Activated T-helper 2 cell treated with anti-CD3 and anti-CD28 coated beads, Interferon-gamma antibody, Interleukin-2, Interleukin-4, amounts not matched to agents 10 μg/mL and 5 μg/mL and 100 μg/mL, durations not matched to agents 14 hours and 24 hours and 36 hours (primary cell): ENCODE measurements at places on chromosomes 2 and 18. TPM values are rescaled to one million over a fixed set of nuclear protein-coding genes. Genes with fewer than 3 reads are reported as not detected.

DNA sequence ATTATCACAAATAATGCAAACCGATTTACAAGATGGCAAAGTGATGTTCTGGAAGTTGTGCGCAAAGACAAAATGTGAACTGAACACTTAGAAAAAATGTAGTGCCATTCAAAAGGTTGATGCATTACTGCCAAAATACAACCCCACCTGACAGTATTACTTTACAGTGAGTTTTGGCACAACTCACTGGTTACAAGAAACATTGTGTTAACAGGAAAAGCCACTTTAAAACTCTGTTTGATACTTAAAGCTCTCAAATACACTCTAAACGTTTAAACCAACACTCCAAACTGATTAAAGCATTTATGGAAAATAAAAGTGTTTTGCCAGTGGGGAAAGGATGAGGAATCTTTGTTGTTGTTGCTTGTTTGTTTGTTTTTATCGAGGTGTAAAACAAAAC, 173.4 kb upstream of the SATB2 start:
- no peak for DNase-seq
- H3K4me1 ChIP-seq = no peaks in the 10 kb centered on the region
- no peaks in the 10 kb centered on the region for H3K36me3 ChIP-seq

DNA sequence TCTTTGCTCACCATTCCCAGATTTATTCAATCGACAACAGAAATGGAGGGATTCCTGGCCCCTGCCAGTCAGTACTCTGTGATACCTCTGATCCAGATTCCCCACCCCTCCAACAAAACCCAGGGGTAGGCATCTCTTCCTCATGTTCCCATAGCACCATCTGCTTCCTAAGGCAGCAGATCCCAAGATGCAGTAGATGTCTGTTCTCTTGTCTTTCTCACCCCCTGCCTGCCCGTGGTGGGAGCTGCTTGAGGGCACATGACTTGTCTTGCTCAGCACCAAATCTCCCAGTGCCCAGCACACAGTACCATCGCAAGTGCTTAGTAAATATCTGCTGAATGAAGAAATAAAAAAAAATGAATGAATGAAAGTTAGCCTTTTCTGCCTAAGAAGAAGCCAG, 98.2 kb downstream of the ZBTB7C start:
- peaks cover 6% of the 10 kb centered on the region for H3K27me3 ChIP-seq
- DNase-seq = no peak
- H3K4me3 ChIP-seq = no peak overlapping the region

DNA sequence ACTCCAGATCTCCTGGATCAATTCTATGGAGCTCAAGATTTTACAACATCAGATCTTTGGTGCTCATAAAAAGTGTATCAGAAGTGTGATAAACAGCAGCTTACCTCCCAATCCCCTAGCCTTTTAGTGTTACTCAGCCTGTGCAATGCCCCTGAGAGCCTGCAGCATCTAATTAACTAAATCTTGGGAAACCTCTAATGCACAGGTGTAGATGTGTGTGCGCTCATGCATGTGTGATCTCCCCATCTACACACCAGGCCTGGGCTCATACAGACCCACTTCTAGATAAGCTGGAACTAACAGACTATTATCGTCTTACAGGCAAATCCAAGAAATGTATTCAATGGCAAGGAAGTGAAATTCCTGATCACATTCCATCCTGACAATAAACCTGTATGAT, 7.5 kb downstream of the SUCLG1 start:
- H3K4me3 ChIP-seq = no peak overlapping the region
- no peaks in the 10 kb centered on the region for H3K27me3 ChIP-seq
- no peak for DNase-seq

GRCh38 chr2:98348066-98348561, 1.9 kb downstream of the CNGA3 start:
- no peaks in the 10 kb centered on the region for H3K36me3 ChIP-seq
- H3K4me1 ChIP-seq = peaks cover 3% of the 10 kb centered on the region
- no peak overlapping the region for H3K4me3 ChIP-seq
- no peak for DNase-seq
- H3K27me3 ChIP-seq = peaks cover 60% of the 10 kb centered on the region

- no peaks in the 10 kb centered on the region for H3K4me1 ChIP-seq
- H3K36me3 ChIP-seq = no peaks in the 10 kb centered on the region
- no peak for DNase-seq
These were observed 13.1 kb downstream of the DSG2 start for GRCh38 chr18:31511098-31511497.

- H3K27ac ChIP-seq = no peak overlapping the region
- H3K36me3 ChIP-seq = no peaks in the 10 kb centered on the region
- no peaks in the 10 kb centered on the region for H3K27me3 ChIP-seq
- DNase-seq = no peak
- no peak overlapping the region for H3K4me3 ChIP-seq
These were observed 370.8 kb downstream of the OSR1 start for GRCh38 chr2:18987592-18988073.

GRCh38 chr2:220521551-220521950, 894.1 kb downstream of the SLC4A3 start:
- DNase-seq = no peak
- H3K4me1 ChIP-seq = no peaks in the 10 kb centered on the region
- H3K4me3 ChIP-seq = no peak overlapping the region
- no peaks in the 10 kb centered on the region for H3K27me3 ChIP-seq
- no peaks in the 10 kb centered on the region for H3K36me3 ChIP-seq
- H3K27ac ChIP-seq = no peak overlapping the region

- H3K4me3 ChIP-seq = no peak overlapping the region
- H3K4me1 ChIP-seq = peaks cover 2% of the 10 kb centered on the region
- H3K27ac ChIP-seq = no peak overlapping the region
- no peak for DNase-seq
- H3K36me3 ChIP-seq = no peaks in the 10 kb centered on the region
These were observed 79.9 kb downstream of the ANTXR1 start for GRCh38 chr2:69092857-69093256.

DNA sequence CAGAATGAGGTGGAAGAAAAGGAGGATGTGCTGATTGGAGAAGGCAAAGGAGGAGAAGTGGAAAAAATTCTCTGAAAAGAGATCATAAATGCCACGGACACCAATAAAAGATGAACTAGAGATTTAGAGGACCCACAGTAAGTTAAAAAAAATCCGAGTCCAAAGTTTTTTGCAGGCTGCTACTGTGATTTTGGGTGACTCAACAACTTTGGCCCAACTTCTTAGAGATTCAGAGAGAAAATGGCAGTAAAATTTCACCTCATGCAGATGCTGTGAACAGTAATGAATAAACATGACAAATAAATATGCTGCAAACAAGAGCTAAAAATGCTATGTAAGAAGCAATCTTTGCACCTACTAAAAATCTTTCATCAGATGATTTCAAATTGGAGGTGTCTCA, 176.9 kb upstream of the SESTD1 start:
- DNase-seq = no peak
- H3K27me3 ChIP-seq = peaks cover 13% of the 10 kb centered on the region
- H3K36me3 ChIP-seq = no peaks in the 10 kb centered on the region
- H3K4me1 ChIP-seq = no peaks in the 10 kb centered on the region
- H3K4me3 ChIP-seq = no peak overlapping the region

- no peak overlapping the region for H3K4me3 ChIP-seq
- no peaks in the 10 kb centered on the region for H3K27me3 ChIP-seq
- H3K4me1 ChIP-seq = peaks cover 4% of the 10 kb centered on the region
- DNase-seq = no peak
These were observed 144.3 kb downstream of the ATAD2B start for GRCh38 chr2:23782646-23783045.

- peaks cover 37% of the 10 kb centered on the region for H3K27me3 ChIP-seq
- H3K36me3 ChIP-seq = no peaks in the 10 kb centered on the region
- H3K4me1 ChIP-seq = no peaks in the 10 kb centered on the region
- no peak for DNase-seq
- H3K27ac ChIP-seq = no peak overlapping the region
- no peak overlapping the region for H3K4me3 ChIP-seq
These were observed 58.2 kb downstream of the BCL2L11 start for GRCh38 chr2:111178730-111179405.

DNA sequence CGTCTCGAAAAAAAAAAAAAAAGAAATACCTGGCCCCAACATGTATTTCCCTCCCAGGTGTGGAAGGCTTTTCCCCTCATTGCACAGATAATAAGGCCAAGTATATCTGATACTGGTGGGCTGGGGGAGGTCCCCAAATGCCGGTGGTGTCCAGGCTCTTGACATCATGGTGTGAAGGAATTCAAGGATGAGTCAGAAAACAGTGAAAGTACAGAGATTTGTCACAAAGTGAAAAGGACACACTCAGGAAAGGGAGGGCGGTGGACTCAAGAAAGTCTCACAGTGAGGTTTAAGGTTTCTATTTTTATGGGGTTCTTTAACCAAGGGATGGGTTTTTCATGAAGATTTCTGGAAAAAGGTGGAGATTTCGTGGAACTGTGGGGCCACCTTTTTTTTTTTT, 37.8 kb upstream of the FZD5 start:
- no peak overlapping the region for H3K27ac ChIP-seq
- H3K4me3 ChIP-seq = no peak overlapping the region
- no peak for DNase-seq
- H3K4me1 ChIP-seq = peaks cover 12% of the 10 kb centered on the region

DNA sequence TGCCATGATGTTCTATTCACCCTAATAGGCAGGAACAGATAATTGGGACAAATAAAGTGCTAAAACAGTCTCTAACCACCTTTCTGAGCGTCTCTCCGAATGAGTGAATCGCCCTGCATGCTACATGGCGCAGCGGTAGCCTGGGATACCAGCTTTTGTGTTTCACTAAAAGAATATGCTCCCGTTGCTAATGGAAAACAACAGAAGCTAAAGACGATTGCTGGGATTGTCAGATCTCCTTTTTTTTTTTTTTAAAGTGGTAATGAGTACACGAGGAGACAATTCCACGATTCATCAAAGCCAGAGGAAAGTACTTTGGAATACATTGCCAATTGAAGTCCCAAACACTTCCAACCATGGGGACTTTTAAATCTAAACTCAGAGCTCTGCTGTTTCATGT, 1815.3 kb upstream of the CELF4 start:
- H3K27me3 ChIP-seq = no peaks in the 10 kb centered on the region
- no peak for DNase-seq
- no peak overlapping the region for H3K27ac ChIP-seq
- H3K4me1 ChIP-seq = no peaks in the 10 kb centered on the region
- H3K4me3 ChIP-seq = no peak overlapping the region
- H3K36me3 ChIP-seq = no peaks in the 10 kb centered on the region

GRCh38 chr18:48866028-48866733, 84.6 kb downstream of the SMAD7 start:
- peaks cover 3% of the 10 kb centered on the region for H3K36me3 ChIP-seq
- no peak for DNase-seq
- H3K27ac ChIP-seq = no peak overlapping the region
- H3K4me3 ChIP-seq = no peak overlapping the region
- no peaks in the 10 kb centered on the region for H3K27me3 ChIP-seq

GRCh38 chr18:13915995-13916431, 677 bp upstream of the MC2R start:
- DNase-seq = no peak
- H3K27ac ChIP-seq = no peak overlapping the region
- H3K4me3 ChIP-seq = no peak overlapping the region
- H3K4me1 ChIP-seq = no peaks in the 10 kb centered on the region
- no peaks in the 10 kb centered on the region for H3K36me3 ChIP-seq

- H3K36me3 ChIP-seq = peaks cover 57% of the 10 kb centered on the region
- H3K27ac ChIP-seq = no peak overlapping the region
- H3K4me1 ChIP-seq = no peaks in the 10 kb centered on the region
- DNase-seq = no peak
- no peaks in the 10 kb centered on the region for H3K27me3 ChIP-seq
These were observed 75.3 kb downstream of the CCDC93 start for GRCh38 chr2:117938611-117939010.

- DNase-seq = no peak
- H3K4me1 ChIP-seq = no peaks in the 10 kb centered on the region
- H3K27ac ChIP-seq = no peak overlapping the region
- H3K4me3 ChIP-seq = no peak overlapping the region
- no peaks in the 10 kb centered on the region for H3K27me3 ChIP-seq
- H3K36me3 ChIP-seq = no peaks in the 10 kb centered on the region
These were observed 399.3 kb upstream of the MMADHC start for GRCh38 chr2:149986861-149987260.

DNA sequence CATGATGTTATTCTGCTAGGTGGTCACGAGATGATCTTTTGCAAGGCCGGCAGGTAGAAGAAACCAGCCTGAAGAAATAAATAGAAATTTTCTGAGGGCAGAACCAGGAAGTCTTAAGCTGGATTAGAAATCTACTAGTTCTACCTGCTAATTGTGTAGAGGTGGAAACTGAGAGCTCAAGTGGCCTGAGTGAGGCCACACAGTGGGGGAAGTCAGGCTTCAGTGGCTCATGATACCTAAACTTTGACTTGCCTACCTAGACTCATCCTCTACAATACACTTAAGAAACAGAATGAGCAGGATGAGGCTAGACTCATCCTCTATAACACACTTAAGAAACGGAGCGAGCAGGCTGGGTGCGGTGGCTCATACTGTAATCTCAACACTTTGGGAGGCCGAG, 134.9 kb upstream of the NDUFV2 start:
- H3K27me3 ChIP-seq = no peaks in the 10 kb centered on the region
- DNase-seq = no peak
- H3K27ac ChIP-seq = no peak overlapping the region
- H3K36me3 ChIP-seq = no peaks in the 10 kb centered on the region
- no peak overlapping the region for H3K4me3 ChIP-seq

DNA sequence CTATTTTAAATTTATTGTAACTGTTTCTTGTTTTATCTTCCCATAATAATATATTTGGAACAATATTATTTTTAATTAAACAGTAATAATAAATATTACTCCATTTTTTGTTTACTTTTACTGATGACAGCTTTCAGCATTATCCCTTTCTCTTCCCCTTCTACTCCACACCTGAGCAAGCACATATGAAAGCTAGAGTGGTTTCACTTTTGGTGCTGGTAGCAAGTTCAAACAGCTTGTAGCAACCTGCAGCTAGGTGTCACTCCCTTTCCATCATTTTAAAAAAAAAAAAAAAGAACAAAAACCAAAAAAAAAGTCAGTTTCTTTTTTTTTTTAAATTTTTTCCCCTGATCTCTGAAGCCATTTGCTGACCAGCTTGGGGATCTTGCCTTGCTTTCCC, 801.8 kb downstream of the CCDC85A start:
- no peak overlapping the region for H3K27ac ChIP-seq
- H3K4me1 ChIP-seq = no peaks in the 10 kb centered on the region
- no peaks in the 10 kb centered on the region for H3K27me3 ChIP-seq
- no peak for DNase-seq
- no peak overlapping the region for H3K4me3 ChIP-seq
- H3K36me3 ChIP-seq = no peaks in the 10 kb centered on the region

- no peak for DNase-seq
- H3K27me3 ChIP-seq = no peaks in the 10 kb centered on the region
- H3K4me1 ChIP-seq = peaks cover 15% of the 10 kb centered on the region
- H3K36me3 ChIP-seq = peaks cover 21% of the 10 kb centered on the region
These were observed 4.2 kb downstream of the CHCHD5 start for GRCh38 chr2:112588611-112589045.

- H3K4me1 ChIP-seq = peaks cover 8% of the 10 kb centered on the region
- no peak for DNase-seq
- H3K4me3 ChIP-seq = no peak overlapping the region
- H3K27ac ChIP-seq = no peak overlapping the region
- peaks cover under 1% of the 10 kb centered on the region for H3K27me3 ChIP-seq
These were observed 15.9 kb upstream of the ARMC9 start for GRCh38 chr2:231182513-231182899.

Gene LIMS2
- 8.2 and 8.8 TPM in 2 replicates for total RNA-seq

Gene GALNT3
- 21.3 and 21.6 TPM in 2 replicates for total RNA-seq

Gene LBH
- 60.8 and 61.1 TPM in 2 replicates for total RNA-seq

Gene MGAT4A
- 42.0 and 44.6 TPM in 2 replicates for total RNA-seq

Gene TRABD2A
- total RNA-seq = 67.9 and 71.2 TPM in 2 replicates

Gene SPATA3
- total RNA-seq = not detected in 2 replicates

Gene PCARE
- not detected in 2 replicates for total RNA-seq
